CD4-positive, alpha-beta T cell treated with Interleukin-10 for 1 hour (primary cell): ENCODE measurements at places on chromosomes 16 and 17.

GRCh38 chr17:83200231-83200699 lies 120.9 kb downstream of the METRNL start:
- DNase-seq: peak; percentile 74

DNA sequence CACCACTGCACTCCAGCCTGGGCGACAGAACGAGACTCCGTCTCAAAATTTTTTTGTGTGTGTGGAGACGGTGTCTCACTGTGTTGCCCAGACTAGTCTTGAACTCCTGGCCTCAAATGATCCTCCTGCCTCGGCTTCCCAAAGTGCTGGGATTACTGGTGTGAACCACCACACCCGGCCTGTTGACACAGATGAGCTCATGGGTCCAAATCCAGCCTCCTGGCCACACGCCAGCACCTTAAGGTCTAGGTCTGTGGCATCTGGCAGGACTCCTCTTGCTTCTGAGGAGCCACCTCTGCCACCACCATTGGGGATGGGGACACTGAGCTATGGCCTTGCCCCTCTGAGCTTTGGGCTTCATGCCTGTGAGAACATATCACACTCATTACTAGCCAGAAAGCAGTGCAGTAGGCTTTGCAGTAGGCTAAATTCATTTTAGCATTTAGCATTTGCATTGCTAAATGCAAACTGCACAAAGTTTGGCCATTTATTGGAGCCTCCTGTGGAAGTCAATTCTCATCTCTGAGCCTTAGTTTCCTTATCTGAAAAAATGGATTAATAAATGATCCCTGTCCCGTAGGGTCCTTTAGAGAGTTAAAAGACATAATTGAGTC lies 5.5 kb upstream of the CDIPT start:
- no peak for DNase-seq

- DNase-seq: no peak
Observed at GRCh38 chr16:13402601-13403000, 501.2 kb downstream of the SHISA9 start.

- DNase-seq: no peak
Observed at GRCh38 chr16:79437764-79438751, 162.5 kb downstream of the MAF start.

DNA sequence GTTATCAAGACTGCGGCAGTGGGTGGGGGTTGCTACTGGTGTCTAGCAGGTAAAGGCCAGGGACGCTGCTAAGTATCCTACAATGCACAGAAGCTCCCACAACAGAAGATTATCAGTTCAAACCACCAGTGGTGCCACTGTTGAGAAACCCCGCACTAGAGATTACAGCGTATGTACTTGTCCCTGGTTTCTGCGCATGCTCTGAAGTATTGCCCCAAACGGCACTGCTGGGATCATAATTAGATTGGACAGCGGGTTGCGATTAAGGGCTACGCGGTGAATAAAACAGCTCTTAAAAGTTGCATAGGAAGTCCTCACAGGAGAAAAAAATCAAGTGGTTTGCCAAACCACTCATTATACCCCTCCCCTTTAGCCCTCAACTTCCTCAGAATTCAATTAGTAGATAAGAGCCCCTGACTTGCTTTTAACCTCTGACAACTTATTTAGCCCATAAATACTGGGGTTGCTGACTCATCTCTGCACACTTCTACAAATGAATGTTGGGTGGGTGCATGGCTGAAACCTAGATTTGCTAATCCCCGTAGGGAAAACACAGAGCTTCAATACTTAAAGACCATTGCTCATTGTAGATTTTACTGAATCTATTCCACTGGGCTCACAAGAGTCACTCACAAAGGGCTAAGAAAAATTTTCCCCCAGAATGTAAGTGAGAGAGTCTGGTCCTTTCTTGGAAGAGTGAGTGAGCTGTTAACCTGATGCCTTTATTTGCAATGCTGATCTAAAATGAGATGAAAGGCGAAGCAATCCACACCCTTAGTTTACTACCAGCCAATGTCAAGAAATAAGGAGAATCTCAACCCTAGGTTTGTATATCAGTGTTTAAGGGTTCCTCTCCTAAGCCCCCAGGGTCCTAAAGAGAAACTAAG lies 91.8 kb downstream of the RGS9 start:
- peak; percentile 61 for DNase-seq

DNA sequence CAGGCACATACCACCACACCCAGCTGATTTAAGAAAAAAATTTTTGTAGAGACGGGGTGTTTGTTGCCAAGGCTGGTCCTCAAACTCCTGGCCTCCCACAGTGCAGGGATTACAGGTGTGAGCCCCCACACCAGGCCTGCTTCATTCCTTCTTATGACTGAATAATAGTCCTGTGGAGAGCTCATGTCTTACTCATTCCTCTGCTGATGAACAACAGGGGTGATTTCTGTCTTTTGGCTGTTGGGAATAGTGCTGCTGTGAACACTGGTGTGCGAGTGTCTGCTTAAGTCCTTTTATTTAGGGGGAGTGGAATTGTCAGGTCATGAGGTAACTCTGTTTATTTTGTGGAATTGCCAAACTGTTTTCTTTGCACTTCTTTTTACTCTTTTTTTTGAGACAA lies 2.7 kb upstream of the CTRB1 start:
- DNase-seq: no peak

DNA sequence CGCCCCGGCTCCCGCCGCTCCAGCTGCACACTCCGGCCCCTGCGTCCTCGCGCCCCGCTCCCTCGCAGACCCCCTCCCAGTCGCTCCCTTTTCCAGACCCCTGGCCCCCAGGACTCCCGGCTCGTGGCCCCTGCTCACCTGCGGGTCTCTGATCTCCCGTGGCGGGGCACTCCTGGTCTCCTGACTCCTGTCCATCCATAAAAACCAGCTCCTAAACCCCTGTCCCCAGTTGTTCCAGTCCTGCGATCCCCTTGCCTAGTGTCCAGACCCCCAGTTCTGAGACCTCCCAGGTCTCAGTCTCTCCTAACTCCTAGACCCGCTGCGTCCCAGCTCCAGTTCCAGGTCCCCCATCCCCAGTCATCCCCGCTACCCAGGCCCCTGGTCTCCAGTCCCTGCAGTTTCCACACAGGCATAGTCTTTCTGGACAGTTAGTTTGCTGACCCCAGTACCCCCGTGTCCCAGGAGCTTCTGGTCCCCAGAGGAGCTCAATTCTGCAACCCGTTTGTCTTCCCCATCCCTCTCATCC lies 379 bp downstream of the SNX29 start:
- DNase-seq: no peak

- no peak for DNase-seq
Observed at GRCh38 chr16:73048292-73049080, 558 bp upstream of the ZFHX3 start.

DNA sequence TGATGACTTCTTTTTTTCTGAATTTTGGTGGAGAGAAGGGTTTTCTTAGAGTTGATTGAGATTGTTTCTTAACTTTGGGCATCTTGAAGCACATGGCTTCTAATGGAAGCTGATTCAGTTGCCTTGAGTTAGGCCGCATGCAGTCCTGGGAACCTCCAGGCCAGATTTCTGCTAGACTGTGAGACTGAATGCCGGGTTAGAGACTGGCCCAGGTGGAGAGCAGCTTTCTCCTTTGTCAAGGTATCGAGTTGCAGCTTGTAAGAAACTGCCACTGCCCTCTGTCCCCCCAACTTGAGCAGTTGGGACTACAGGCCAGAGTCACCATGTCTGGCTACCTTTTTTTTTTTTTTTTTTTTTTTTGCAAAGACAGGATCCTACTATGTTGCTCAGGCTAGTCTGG lies 77.6 kb downstream of the CLEC16A start:
- DNase-seq: no peak

GRCh38 chr17:49334744-49335512 lies 27.1 kb downstream of the ZNF652 start:
- no peak for DNase-seq

DNA sequence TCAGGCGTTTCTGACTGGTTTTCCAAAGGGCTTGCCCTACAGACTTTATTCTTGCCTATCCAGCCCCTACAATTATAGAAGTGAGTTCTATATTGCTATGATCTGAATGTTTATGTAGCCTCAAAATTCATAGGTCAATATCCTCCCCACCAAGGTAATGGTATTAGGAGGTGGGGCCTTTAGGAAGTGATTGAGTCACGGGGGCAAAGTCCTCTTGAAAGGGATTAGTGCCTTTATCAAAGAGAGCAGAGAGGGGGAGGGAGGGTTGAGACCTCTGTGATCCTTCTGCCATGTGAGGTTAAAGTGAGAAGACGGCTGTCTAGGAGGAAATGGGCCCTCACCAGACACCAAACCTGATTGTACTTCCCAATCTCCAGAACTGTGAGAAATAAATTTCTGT lies 931 bp upstream of the CPHXL start:
- no peak for DNase-seq

- no peak for DNase-seq
Observed at GRCh38 chr16:12024429-12024828, 47.9 kb downstream of the SNX29 start.

GRCh38 chr16:19559242-19559910 lies 3.9 kb downstream of the VPS35L start:
- peak; percentile 65 for DNase-seq

- no peak for DNase-seq
Observed at GRCh38 chr17:16407911-16408588, 7.3 kb upstream of the TRPV2 start.

- DNase-seq: no peak
Observed at GRCh38 chr17:74204474-74204873, 996 bp downstream of the RPL38 start.

- no peak for DNase-seq
Observed at GRCh38 chr16:30619202-30619601, 9.0 kb upstream of the ZNF689 start.

DNA sequence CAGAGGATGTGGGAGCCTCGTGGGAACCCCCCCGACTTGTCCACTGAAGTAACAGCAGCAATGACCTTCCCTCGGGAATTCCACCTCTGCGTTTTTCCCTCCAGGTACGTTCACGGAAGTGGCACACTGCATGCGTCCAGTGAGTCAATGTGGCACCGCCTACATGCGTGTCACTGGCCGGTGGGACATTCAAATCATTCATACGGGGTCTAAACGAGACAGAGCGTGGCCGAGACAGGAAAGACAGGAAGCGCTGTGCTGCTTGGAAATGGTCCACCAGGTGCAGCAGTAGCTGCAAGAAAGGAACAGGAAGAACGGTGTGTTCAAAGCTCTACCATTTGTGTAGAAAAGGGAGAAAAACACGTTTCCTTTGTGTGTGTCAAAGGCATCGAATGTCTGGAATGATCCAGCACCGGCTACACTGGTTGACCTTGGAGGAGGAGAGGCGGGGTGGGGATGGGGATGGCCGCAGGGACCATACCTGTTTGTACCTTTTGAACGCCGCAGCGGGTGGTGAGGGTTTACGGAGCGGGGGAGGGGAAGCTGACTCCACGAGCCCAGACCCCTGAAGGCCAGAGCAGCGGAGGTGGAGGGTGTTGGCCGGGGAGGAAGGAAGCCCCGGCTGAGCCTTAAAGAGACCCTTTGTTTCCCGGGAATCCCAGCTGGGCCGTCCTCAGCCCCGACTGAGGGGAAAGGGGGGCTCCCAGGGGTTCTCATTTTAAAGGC lies 1.7 kb upstream of the PGAP6 start:
- peak; percentile 50 for DNase-seq

- no peak for DNase-seq
Observed at GRCh38 chr17:56752263-56752836, 81.4 kb downstream of the C17orf67 start.

DNA sequence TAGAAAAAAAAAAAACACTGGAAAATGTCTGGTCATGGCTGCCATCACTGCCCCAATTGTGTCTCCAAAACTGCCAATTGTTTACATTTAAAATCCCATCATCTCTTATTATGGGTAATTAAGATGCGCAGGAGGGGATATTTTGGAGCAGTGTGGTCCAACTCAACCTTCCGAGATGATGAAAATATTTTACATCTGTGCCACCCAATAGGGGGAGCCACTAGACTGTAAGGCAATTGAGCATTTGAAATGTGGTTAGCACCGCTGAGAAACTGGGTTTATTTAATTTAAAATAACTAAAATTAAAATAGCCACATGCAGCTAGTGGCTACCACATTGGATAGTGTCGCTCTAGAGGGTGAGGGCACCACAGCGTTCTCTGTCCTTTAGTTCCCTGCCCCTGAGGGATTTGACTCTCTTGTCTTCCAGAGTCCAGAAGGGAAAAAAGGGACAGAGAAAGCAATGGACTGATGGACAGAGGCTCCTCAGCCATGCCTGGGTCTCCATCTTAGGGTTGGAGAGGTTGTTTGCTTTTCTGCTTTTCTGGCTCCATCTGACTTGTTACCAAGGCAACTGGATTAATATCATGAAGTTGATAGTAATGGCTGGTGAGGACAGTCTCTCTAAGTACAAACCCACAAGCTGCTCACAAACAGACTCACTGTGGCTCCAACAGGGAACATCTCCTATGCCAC lies 3.5 kb downstream of the MPO start:
- peak; percentile 40 for DNase-seq

- no peak for DNase-seq
Observed at GRCh38 chr16:6863135-6863534, 469.5 kb upstream of the RBFOX1 start.
